ENCODE measurements at places on chromosomes 11 and 22.
A peak's percentile ranks its signal among the peaks of the same experiment; 100 is the strongest.

- DNase-seq = no peak
These were observed 11.7 kb upstream of the SOX10 start for GRCh38 chr22:37996079-37996478.

GRCh38 chr22:42180349-42180842 is 49.8 kb upstream of the CYP2D6 start:
- no peak for DNase-seq

- DNase-seq = no peak
These were observed 4.6 kb downstream of the TMEM86A start for GRCh38 chr11:18703001-18703763.

- DNase-seq = no peak
These were observed 65.4 kb upstream of the ZC3H12C start for GRCh38 chr11:110027627-110028371.

GRCh38 chr11:55655096-55655495 is 6.9 kb upstream of the OR4C6 start:
- DNase-seq = peak; percentile 44

DNA sequence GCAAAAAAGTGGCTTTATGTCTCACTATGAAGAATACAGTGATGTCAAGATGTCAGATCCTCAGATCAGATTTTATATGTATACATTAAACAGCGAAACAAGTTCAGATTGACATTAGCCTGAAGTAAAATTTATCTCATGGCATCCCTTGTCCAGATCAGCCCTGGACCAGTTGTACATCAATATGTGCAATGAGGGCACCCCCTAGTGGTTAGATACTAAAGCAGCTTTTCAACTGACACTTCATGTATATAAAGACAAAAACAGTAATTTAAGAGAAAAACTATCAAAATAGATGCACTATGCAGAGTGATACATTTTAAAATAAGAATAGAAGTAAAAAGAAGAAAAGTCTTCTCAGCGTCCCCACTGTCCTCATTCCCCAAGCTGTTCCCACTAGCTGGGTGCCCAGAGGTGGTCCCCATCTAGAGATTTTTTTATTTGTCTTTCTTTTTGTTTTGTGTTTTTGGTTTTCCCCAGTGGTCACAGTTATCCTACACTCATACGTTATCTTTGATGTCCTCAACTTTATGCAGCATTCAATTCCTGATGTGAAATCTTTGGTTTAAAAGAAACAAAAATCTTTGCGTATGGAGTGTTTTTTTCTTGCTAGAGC is 2193.4 kb upstream of the RAG2 start:
- peak; percentile 75 for DNase-seq

DNA sequence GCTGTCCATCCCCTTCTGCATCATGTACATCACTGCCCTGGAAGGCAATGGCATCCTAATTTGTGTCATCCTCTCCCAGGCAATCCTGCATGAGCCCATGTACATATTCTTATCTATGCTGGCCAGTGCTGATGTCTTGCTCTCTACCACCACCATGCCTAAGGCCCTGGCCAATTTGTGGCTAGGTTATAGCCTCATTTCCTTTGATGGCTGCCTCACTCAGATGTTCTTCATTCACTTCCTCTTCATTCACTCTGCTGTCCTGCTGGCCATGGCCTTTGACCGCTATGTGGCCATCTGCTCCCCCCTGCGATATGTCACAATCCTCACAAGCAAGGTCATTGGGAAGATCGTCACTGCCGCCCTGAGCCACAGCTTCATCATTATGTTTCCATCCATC is 337 bp downstream of the OR52B6 start:
- DNase-seq = no peak

- DNase-seq = no peak
These were observed 566.5 kb upstream of the B3GAT1 start for GRCh38 chr11:134978388-134979088.

GRCh38 chr22:31302006-31302405 is 9.7 kb upstream of the PIK3IP1 start:
- DNase-seq = no peak

All from PC-3 (cell line).